Activated gamma-delta T cell treated with anti-CD3 and anti-CD28 coated beads, Interleukin-2, amount 50 U/mL, for 16 hours (primary cell): ENCODE measurements at places on chromosomes 2 and 18.

GRCh38 chr18:33733376-33733775 lies 155.4 kb downstream of the ASXL3 start:
- DNase-seq: no peak

DNA sequence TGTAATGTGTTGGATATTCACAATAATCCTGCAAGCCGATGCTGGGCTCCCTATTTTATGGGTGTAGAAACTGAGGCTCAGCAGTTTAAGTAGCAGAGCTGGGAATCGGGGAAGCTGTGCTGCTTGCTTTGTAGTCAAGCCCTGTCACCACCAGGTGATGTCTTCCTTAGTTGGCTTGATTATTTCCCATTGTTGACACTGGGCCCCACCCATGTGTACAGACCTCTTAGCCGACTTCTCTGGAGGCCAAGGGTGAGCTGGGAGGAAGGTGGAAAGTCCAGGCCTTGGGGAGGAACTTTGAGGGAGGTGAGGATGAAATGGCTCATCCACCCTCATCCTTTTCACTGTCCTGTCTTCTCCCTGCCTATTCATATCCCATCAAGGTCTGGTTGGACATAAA lies 60.0 kb downstream of the CAPN13 start:
- DNase-seq: no peak

GRCh38 chr2:55232863-55233657 lies 572 bp downstream of the RPS27A start:
- DNase-seq: peak; percentile 37

- DNase-seq: no peak
Measured at GRCh38 chr2:231490801-231491200, 26.5 kb upstream of the NCL start.

DNA sequence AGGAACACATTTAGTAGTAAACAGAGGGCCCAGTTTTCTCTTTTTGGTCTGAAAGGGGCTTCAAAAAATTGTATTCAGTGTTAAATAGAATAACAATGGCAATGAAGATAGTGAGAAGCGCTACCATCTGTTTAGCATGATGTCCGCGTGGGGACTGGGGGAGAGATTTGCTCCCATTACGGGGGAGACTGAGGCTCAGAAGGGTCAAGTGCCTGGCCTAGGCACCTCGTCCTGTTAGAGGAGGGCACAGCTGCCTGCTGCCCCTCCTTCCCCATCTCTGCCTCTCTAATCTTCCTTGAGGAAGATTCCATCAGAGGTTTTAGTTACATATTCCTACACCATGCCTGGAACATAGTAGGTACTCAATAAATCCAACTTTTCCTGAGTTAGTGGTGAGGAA lies 10.1 kb upstream of the TMEM185B start:
- no peak for DNase-seq

DNA sequence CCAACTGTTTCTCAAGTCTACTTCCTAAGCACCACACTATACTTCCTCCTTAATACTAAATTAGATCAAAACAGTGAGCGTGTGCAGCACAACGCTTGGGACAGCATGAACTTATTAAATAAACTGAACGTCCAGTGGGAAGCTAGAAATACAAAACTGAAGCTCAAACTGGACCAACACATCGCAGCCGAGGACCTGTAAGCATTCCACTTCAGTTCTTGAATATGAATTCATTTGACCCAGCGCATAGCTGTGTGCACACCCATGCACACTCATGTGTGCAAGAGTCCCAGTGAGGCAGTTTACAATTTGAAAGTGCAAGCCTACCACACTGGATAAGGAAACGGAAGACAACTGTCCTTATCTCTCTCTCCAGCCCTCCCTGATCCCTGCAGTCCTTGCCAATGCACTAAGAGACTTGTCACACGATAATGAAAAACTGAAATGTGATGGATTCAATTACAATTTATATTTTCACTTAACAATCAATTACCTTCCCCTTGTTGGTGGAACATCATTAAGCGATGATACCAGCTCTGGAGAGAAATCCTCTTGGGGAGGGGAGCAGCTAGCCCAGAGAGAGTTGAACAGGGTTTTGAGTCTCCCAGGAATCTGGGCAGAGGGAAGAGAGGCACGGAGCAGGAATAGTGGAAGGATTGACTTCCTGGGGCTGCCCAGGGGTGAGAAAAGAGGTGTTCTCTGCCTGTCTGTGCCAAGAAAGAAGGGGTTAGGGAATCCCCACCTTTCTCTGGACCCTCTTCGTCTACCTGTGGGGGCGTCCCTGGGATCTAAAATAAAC lies 186.5 kb upstream of the KLHL29 start:
- no peak for DNase-seq

DNA sequence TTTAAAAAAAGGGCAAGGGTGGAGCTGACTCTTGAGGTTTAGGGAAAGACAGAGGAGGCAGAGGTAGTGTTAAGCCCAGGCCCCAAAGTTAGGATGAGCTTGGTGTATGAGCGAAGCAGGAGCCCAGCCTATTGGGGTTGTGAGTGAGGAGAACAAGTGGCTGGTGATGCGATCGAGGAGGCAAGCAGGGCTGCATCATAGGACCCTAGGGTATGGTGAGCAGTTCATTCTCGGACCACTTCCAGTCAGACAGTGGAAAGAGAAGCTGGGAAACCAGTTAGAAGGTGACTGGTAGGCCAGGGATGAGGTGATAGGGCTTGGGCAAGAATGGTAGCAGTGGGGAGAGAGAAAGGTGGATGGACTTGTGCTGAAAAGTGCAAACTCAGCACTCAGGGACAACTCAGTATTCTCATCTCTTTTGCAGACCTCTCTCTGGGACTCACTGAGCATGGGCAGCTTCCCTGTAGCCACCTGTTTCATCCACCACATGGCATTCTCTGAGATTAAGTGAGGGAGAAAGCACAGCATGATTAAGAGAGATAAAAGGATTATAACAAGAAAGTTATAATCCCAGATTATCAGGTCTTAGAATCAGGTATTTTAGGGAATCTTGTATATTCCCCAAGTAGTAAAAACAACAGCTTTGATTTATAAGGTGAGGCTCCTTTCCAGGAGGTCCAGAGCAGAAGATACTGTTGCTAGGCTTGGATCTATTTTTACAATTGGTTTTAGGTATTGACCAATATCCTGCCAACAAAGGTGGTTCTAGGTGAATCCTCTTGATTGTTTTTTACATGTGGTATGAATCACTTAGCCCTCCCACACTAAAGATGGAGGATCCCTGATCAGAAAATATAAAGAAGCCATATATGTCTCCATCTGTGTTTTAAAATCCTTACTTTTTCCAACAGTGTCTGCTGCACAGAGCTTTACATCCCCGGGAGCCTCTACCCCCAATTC lies 38.3 kb downstream of the XRCC5 start:
- no peak for DNase-seq

GRCh38 chr2:238130111-238130695 lies 8.3 kb upstream of the KLHL30 start:
- no peak for DNase-seq

- peak; percentile 27 for DNase-seq
Measured at GRCh38 chr2:233426619-233427342, 72.5 kb downstream of the DGKD start.

- no peak for DNase-seq
Measured at GRCh38 chr2:70081221-70081620, 6.1 kb upstream of the PCBP1 start.

DNA sequence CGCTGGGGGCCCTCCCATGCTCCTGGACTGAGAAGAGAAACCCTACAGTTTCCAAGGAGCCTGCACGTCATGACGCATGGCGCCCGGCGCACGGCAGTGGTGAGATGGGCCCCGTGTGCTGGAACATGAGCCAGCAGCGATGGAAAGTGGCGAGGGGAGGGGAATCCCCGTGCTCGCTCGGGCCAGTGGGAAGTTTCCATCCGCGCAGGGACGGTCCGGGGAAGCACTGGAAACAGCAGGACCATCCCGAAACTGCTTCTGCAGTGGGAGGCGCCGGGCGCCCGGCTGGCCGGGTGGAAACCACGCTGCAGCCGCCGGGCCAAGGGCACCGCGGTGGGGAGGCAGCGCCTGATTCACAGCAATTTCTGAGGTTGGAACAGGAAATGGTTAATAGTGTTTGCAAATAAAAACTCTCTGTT lies 4.9 kb upstream of the PDCD1 start:
- no peak for DNase-seq

- no peak for DNase-seq
Measured at GRCh38 chr18:78549971-78550370, 429.6 kb upstream of the SALL3 start.

DNA sequence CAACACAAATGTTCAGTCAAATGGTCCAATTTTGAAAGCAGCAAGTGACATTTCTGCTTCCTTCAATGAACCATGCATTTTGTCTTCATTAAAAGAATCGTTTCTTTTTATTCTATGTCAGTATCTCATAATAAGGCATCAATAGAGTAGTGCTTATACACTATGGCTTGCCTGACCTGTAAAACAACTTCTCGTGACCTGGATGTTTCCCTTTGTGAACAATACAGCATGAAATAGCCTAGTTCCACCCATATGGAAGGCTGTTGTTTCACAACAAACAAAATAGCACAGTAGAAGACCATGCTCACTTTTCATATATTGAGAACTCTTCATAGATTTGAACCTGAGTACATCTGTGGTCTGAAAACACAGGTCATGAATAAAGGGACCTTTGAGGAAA lies 104.3 kb upstream of the PIK3C3 start:
- no peak for DNase-seq

- no peak for DNase-seq
Measured at GRCh38 chr18:57060814-57061213, 86.1 kb upstream of the BOD1L2 start.

DNA sequence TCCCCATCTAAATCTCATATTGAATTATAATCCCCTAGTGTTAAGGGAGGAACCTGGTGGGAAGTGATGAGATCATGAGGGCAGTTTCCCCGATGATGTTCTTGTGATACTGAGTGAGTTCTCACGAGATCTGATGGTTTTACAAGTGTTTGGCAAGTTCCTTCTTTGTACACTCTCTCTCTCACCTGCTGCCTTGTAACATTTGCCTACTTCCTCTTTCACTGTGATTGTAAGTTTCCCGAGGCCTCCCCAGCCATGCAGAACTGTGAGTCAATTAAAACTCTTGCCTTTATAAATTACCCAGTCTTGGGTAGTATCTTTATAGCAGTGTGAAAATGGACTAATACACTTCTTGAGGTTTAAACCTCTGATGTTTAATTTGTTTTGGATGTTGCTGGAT lies 177.5 kb downstream of the CD8B2 start:
- DNase-seq: no peak

GRCh38 chr18:70491734-70492348 lies 203.0 kb downstream of the SOCS6 start:
- no peak for DNase-seq

DNA sequence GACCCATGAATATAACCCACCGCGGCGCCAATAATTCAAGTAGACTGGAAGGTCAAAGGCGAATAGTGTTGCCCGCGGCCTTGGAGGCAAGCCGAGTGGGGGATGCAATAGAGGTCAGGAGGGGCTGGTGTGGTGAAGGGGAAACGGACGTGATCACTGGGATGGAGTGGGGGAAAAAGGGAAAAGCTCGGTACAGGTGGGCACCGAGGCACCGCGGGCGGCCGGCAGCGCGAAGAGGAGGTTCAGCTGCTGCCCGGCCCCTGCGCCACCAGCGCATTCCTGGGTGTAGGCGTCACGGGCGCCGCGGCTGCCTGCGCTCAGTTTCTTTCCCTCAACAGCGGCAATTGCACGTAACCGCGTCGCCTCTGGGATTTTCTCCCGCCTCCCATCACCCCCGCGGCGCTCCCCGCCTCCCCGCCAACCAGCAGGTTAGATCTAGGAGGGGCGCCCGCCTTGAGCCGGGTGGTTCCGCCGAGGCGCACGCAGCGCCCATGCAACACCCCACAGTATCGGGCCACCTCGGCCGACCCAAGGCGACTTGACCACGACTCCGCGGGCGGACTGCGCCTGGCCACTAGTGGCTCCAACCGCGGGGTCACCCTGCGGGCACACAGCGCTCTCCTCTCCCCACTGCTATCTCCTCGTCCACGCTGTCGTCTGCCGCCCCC lies 1.5 kb downstream of the RND3 start:
- DNase-seq: no peak

GRCh38 chr2:134398300-134398699 lies 144.4 kb downstream of the MGAT5 start:
- DNase-seq: no peak

DNA sequence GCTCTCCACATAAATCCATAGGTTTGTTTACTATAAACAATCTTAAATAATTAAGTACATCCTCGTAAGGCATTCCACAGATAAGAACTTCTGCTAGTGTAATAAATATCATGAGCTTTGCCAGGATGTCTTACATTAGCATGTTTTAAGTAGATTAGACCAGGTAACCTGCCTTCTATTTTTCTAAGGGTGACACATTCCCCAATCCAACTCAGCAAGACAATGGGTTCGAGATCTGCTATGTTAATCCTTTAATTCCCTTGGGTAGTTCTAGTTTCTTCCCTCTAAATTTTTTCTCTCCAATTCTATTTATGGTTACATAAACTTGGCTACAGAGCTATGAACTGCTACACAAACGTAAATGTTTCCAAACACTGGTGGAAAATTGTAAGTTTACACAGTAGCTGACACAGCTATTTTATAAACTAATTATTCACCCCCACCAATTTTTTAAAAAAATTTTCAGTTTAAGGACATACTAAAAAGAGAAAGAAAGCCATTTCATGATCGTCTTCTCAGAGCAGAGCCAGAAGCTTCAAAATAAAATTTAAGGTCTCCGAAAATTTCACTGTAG lies 386.5 kb upstream of the SLC39A10 start:
- DNase-seq: no peak

- DNase-seq: no peak
Measured at GRCh38 chr18:63917817-63918216, 10.1 kb downstream of the SERPINB10 start.

DNA sequence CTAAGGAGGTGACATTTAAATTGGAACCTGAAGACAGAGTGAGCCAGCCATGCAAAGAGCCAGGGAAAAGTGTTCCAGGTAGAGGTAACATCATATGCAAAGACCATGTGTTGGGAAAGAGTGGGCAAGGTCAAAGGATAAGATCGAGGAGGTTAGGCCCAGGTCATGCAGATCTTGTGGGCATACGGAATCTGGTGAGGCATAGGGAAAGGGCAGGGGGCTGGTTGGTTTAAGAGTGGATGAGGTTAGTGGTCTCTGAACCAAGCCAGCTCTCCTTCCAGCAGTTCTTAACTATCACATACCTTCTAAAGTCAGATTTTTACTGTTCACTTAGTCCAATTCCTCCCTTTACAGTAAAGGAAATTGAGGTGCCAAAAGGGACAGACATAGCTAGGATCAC lies 3.0 kb downstream of the ANKRD53 start:
- DNase-seq: no peak
